ENCODE measurements at places on chromosomes 12 and 14.

DNA sequence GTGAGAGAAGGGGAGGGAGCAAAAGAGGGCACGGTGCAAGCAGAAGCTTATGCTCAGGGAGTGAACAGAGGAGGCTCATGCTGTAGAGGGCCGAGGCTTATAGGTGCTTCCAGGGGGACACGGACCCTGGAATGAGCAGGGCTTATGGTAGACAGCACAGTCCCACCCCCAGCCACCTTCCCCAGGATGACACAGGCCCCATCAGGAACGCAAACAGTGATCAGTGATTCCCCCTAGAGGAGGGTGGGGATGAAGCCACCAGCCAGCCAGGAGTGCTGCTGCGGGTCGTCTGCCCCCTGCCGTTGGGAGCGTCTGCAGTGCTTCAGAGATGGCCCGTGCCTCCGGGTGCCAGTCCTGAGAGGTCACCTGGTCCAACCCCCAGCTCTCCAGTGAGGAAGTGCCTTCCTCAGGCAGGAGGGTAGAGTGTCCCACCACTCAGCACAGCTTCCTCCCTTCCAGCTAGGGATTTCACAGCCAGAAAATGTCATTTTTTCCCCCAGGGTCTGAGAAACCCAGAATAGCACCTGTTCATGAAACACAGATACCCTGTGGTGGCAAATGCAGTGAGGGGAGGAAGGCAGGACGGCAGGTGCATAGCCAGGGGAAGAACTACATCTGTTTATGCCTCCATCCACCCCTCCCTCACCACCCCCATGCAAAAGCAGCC is 60.7 kb downstream of the SLC6A12 start:
- DNase-seq, result no peak

GRCh38 chr12:50641566-50641965 is 122.3 kb upstream of the ATF1 start:
- no peak for DNase-seq

- DNase-seq, result no peak
These were observed 30.9 kb downstream of the CCDC92 start for GRCh38 chr12:123941624-123942237.

GRCh38 chr12:4477129-4477528 is 31.5 kb upstream of the FGF6 start:
- no peak for DNase-seq

Measured in GM04503 (cell line).